NCI-H2029 treated with DMSO at 0.1 percent for 48 hours (cell line): ENCODE measurements at places on chromosomes 2 and 18.
A peak's percentile ranks its signal among the peaks of the same experiment; 100 is the strongest.

DNA sequence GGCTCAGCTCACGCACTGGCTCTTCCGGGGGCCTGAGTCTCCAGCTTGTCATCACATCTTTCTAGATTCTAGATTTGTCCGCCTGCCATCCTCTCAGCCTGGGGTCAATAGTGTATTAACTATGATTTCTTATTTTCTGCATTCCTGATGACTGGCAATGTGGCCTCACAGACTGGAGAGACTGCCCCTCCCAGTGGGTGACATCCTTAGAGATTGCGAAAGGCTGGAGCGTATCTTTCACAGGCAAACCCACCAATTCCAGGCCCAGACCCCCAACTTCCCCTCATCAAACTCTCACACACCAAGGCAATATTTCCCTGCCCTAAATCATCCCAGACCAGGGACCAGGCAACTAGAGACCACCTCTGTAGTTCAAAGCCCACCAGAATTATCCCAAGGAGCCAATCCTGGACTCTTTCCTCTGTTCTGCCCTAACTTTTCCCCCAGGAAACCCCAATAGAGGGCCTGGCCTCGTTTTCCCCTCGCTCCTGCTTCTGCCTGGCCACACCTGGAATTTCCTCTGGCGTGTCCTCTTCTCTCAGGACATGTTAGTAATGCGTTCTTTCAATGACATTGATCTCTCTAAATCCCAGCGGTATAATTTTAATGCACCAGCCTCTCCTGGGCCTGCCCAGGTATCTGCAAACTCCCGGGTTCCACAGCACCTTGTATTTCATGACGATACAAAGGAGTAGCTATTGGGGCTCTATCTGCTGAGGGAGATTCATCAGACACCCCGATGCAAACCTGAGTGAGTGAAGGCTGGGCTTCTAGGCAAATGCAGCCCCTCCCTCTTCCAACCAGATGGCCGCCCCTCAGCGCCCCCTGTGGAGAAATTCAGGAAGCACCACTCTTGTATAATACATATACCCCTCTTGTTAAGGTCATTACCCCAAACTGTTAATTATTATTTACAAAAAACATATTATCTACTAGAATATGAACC is 2.4 kb upstream of the KCNF1 start:
- DNase-seq, result no peak

DNA sequence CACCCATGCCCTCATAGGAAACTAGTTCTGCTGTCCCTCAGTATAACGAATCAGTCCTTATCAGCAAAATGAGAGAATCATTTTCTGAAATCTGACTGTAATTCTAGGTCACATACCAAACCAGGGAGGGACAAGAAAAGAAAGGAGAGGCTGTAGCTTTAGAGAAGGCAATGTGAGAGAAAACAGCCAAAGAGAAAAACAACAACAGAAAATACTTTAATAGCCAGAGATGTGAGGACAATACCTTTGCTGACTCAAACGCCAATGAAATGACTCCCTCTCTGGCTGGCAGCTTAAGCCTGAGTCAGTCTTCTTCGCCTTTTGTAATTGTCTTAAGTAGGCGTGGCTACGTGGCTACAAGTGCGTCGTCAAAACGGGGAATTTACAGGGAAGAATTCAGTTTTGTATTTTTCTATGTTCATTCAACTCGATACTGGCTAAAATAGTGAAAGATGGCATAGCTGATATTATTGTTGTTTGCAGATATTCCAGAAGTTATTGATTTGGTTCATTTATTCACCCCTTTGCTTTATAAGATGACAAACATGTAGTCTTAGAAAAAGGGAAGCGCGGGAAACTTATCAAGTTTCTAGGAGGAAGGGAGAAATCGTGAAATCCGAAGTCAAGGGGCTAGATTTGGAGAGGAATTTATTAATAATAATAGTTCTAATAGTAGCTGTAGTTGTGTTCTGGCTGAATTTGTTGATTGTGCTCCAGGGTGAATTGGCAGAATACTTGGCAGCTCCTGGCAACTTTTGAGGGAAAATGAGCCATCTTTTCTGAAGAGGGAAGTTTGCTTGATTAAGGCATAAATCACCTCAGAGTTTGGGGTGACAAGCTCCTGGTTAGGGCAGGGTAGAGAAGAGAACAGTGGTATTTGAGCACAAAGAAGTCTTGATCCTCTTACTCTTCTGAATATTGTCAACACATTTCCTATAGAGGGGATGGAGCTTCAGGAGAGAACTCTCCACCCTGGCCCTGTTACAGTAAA is at the start of gene IL1A:
IL1A (minus strand) TSS at position 295 of the 991 bp plus-strand sequence. CDS start 723 bp downstream, outside the sequence.
- no peak for DNase-seq

DNA sequence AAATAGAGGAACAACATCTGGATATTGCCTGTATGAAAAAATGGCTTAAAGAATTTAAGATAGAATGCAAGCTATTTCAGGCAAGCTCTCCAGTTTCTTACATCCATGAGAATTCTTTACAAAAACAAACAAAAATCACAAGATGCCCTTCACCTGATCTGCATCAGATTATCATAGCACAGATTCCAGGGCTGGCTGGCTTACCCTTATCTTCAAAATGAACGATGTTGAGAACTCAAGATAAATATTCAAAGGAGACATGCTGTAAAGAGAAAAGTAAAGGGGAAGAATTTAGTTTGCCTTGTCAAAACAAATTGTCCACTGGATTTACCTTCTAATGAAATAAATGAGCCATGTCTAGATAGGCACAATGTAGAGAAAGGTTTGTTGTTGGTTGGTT is 18.7 kb upstream of the SLC40A1 start:
- no peak for DNase-seq

DNA sequence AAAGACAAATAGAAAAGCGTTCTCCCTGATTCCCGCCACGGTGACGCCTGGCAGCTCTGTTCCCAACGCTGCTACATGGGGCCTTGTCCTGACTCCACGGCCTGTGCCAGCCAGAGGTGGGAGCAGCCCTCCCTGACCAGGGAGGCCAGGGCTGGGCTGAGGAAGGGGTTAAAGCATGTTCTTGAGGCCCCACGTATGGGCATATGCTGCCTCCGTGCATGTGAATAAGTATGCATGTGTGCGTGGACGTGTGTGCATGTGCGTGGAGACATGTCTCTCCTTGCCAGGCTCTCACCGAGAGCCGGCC is 1.6 kb upstream of the SNED1 start:
- no peak for DNase-seq

DNA sequence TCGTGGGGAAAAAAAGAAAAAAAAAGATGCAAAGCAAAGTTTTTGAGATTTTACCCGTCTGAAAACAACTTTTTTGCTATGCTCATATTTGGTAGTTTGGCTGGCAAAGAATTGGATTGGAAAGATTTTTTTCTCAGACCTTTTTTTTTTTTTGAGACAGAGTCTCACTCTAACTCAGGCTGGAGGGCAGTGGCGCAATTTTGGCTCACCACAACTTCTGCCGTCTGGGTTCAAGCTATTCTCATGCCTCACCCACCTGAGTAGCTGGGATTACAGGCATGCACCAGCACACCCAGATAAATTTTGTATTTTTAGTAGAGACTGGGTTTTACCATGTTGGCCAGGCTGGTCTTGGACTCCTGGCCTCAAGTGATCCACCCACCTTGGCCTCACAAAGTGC is 56.3 kb upstream of the TANC1 start:
- no peak for DNase-seq

DNA sequence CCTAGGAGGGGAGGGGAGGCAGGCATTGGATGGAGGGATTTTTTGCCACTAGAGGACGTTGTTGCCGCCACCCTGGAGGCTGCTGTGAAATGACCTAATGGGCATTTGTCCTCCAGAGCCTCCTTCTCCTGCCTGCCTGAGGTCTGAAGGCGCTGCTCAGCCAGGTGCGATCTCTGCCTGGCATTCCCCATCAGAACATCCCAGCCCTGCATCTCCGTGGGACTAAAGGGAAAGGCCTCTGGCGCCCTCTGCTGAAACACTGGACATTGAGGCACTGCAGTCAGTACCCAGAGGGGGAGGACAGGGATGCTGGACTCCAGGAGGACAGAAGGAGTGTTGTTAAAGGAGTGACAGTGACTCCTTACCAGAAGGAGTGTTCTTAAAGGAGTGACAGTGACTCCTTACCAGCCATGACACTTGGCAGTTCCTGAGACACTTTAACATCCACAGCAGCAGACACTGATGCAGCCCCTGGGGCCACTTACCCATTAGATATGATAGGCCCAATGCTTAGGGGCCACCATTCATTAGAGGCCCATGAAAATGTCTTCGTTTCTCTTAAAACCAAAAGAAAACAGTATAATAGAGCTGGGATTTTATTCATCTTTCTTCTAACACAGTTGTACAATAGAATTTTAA is 17.0 kb downstream of the THNSL2 start:
- DNase-seq, result peak; percentile 7

- no peak for DNase-seq
Observed at GRCh38 chr2:209331291-209331844, 92.5 kb upstream of the MAP2 start.

GRCh38 chr2:137547842-137548241 is 416.4 kb upstream of the HNMT start:
- DNase-seq, result no peak

DNA sequence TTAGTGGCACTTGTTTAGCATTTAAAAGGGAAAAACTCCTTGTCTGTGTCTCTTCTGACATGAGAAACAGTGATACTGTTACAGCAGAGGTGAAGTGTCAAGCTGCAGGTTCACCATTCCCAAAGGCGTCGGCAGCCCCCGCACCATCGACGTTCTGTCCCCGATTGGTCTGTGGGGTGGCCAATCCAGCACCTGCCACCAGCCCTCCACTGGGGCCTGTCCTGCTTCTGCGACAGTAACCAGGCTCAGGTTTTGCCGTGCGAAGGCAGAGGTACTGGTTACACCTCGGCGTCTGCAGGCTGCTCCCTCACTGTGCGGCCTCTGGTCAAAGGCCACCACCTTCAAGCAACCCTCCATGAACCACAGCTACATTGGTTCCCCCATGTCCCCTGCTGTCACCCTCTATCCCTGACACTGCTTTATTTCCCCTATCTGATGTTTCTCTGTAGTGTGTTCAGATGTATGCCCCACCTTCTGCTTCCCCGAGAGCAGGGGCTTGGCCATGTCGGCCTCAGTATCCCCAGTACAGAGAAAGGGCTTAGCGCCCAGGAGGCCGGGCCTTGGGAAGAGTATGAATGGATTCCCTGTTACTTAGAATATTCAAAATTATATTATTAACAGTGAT is 8.6 kb upstream of the ESPNL start:
- DNase-seq, result no peak

GRCh38 chr2:8452296-8452695 is 229.6 kb upstream of the ID2 start:
- no peak for DNase-seq

DNA sequence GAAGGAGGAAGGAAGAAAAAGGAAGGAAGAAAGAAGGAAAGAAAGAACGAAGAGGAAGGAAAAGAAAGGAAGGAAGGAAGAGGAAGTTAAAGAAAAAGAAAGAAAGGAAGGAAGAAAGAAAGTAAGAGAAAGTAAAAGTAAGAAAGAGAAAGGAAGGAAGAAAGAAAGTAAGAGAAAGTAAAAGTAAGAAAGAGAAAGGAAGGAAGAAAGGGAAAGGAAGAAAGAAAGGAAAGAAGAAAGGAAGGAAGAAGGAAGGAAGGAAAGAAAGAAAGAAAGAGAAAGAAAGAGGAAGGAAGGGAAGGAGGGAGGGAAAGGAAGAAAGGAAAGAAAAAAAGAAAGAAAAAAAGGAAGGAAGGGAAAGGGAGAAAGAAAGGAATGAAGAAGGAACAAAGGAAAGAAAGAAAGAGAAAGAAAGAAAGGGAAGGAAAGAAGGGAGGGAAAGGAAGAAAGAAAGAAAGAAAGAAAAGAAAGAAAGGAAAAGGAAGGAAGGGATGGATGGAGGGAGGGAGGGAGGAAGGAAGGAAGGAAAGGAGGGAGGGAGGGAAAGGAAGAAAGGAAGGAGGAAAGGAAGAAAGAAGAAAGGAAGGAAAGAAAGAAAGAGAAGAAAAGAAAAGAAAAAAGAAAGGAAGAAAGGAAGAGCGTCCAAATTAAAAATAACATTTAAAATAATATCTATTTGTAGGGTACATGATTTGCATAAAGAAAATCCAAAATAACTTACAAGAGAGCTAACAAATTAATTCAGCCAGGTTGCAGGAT is 827.9 kb downstream of the TSN start:
- DNase-seq, result no peak

GRCh38 chr18:57432751-57433400 is 2.3 kb upstream of the ONECUT2 start:
- DNase-seq, result no peak

- no peak for DNase-seq
Observed at GRCh38 chr2:233209533-233210171, 41.8 kb upstream of the ATG16L1 start.

DNA sequence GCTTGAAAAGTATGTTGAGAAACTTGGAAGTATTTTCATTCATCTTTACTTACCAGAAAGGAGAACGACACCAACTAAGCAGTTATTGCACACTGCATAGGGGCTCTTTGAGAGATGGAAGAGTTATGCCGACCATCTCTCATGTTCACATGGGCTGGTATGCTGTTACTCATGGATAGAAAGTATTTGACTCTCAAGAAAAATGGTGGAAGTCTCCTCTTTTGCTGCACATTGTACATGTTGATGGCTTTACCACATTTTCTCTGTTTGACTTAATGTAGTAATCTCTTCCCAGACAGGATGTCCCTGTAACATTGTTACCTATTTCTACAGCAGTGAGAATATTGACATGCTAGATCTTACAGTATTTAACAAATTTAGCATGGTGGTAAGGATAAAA is 23.2 kb downstream of the CAB39 start:
- DNase-seq, result no peak

DNA sequence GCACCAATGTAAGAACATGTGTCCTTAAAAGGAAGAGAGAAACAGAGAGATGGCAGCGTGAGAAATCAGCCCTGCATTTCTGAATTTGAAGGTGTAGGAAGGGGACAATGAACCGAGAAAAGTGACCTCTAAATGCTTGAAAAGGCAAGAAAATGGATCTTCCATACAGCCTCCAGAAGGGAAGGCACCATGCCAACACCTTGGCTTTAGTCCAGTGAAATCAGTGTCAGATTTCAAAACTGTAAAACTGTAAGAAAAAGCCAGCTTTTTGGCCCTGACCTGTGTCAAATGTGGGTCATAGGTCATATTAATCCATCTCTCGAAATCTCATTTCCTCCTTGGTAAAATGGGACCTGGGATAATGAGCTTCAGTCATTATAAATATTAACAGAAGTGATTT is 762.3 kb downstream of the DCDC2C start:
- peak; percentile 1 for DNase-seq

DNA sequence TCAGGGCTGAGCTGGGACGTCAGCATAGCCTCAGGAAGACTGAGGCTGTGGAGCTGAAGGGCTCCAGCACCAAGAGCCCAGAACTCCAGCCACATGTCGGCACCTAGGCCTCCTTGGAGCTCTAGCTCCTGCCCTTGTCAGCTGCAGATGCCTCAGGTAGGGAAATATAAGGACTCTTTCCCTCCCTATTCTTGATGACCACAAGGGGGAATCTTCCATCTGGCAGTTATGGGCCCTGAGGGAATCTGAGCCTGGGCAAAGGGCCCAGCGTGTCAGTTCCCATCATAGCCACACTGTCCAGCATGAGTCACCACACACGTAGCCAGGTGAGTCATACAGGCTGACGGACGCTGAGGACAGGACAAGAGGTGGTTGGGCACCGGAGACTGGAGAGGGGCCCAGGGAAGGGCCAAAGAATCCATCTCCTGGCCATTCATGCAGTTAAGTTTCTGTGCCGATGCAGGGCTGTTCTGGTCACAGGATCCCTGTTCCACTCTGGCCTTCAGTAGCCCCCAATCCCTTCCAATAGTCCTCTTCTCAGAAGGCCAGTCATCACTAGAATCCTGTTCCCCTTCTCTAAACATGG is 1.8 kb downstream of the MPV17 start:
- DNase-seq, result no peak

GRCh38 chr2:174925046-174925784 is 80.0 kb downstream of the CHN1 start:
- no peak for DNase-seq

- no peak for DNase-seq
Observed at GRCh38 chr2:177124371-177124770, 88.2 kb upstream of the HNRNPA3 start.

GRCh38 chr2:193693758-193694157 is 1499.0 kb upstream of the TMEFF2 start:
- no peak for DNase-seq
